ENCODE measurements at places on chromosomes 5 and 9.

DNA sequence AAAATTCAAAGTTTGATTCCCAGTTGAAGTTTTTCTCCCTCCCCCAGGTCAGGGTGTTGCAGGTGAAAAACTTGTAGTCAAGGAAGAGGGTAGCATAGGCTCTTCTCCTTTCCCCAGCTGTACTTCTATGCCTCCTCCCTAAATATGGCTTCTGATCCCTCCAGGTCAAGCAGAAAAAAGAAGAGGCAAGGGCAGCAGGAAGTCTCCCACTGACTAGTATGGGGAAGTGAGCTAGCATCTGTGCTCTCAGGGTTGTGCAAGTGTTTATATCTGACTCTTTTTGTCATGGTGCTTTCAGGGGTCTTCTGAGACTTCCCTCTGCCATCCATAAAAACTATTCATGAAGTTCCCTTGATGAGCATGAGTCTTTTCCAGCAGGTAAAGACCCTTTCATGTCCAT lies 76.0 kb downstream of the ATPSCKMT start:
- no peak for DNase-seq

GRCh38 chr9:125271081-125271480 lies 9.5 kb downstream of the GAPVD1 start:
- DNase-seq: no peak

DNA sequence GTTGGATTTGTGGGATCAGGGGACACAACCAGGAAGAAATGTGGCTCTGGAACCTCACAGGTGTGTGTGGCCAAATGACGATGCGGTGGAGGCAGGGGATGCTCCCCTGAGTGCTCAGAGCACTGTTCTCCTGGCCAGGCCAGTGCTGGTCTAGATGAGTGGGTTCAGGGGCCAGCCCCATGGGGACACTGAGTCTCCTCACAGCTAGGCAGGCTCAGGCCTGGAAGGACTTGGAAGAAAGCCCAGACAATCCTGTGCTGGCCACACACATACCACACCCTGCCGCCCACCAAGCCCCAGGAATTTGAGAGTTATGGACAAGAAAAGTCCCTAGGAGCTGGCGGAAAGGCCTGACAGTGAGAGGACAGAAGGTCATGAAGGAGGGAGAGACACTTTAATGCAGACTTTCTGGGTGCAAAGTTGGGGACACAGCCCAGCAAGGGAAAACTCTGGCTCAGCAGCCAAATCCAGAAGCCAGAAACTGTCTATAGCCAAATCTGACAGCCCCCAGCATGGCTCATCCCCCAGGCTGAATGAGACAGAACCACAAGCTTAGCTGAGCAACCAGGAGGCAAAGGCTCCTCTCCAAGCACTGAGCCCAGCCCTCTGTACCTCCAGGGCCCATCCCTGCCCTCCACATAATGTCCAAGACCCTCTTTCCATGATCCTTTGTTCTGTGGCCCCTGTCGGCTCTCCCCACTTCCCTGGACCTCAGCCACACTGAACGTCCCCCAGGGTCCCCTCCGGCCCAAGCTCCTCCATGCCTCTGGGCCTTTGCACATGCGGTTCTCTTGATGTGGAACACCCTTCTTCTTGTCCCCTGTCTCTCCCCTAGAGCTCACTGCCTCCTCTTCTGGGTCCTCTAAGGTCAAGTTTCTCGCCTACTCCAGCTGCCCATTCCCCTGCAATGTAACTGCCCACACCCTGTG lies 22.4 kb downstream of the LHX6 start:
- no peak for DNase-seq

- DNase-seq: no peak
Observed at GRCh38 chr5:34905564-34905963, 9.7 kb downstream of the RAD1 start.

- no peak for DNase-seq
Observed at GRCh38 chr5:147560718-147561331, 51.0 kb upstream of the DPYSL3 start.

DNA sequence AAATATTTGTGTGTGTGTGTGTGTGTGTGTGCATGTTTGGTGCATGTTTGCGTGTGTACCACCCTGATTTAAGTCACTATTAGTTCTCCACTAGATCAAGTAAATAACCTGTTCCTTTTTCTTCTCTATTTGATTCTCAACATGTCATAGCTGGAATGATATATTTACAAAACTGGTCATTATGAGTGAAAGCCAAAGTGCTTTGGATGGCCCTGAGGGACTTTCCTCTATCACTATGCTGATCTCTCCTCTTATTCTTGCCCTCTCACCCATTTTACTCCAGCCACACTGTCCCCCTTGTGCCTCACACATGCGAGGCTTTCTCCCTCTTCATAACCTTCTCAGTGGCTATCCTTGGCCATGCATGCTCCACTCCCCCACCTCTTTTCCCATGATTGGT lies 144.6 kb upstream of the NMUR2 start:
- DNase-seq: no peak

DNA sequence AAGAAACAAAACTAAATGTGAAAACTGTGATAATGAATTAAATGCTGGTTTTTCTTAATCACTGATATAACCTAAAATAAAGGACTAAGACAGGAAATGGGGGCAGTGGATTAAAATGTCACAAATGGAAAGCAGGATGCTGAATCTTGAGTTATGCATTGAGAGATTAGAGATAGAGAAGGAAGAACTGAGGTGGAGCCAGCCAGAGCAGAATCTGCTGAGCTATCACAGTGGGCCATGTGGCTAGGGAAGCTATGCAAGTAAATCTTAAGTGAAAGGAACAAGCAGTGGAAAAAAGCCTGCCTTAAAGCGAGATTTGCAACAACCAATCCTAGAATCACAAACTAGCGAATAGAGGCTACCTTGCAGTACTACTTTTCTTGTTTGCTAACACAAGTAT lies 188.5 kb upstream of the RASA1 start:
- DNase-seq: no peak

DNA sequence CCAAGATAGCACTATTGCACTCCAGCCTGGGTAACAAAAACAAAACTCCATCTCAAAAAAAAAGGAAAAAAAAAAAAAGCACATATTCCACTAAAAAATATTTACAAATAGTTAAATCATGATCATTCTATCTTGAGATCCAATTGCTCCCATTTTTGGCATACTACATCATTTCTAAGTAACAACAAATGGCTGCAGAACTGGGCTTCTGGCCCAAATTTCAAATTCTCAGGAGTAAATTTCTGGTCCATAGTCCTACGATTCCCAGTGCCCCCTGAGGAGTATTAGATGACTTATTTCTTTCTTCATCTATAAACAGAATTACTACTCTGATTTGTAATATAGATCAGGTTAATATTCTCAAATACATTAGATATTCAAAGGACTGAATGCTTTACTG lies 62.1 kb downstream of the CEMIP2 start:
- DNase-seq: no peak

- DNase-seq: no peak
Observed at GRCh38 chr9:75983319-75984045, 93.0 kb downstream of the PCSK5 start.

- no peak for DNase-seq
Observed at GRCh38 chr5:176673651-176674583, 26.6 kb downstream of the TSPAN17 start.

GRCh38 chr9:126160854-126161329 lies 165.7 kb upstream of the MVB12B start:
- DNase-seq: no peak

DNA sequence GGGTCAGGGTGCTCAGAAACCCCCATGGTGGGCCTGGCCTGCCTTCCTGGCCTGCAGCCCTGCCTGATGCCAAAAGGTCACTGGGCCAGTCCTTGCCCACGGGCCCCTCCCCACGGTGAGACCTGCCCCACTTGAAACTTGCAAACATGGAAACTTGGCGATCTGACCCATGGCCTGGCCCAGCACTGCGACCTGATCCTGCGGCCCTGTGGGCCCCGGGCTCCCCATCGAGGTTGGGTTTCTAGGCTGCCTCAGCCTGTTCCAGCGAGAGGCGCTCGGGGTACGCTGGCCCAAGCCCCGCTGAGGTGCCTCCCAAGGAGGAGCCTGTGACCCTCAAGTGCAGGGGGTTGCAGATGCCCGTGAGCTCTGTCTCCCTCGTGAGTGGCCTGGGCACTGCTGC lies 37.5 kb upstream of the SLC6A19 start:
- no peak for DNase-seq

GRCh38 chr9:12718482-12719026 lies 25.4 kb downstream of the TYRP1 start:
- DNase-seq: no peak

GRCh38 chr5:57435701-57436134 lies 46.9 kb downstream of the ACTBL2 start:
- DNase-seq: no peak

DNA sequence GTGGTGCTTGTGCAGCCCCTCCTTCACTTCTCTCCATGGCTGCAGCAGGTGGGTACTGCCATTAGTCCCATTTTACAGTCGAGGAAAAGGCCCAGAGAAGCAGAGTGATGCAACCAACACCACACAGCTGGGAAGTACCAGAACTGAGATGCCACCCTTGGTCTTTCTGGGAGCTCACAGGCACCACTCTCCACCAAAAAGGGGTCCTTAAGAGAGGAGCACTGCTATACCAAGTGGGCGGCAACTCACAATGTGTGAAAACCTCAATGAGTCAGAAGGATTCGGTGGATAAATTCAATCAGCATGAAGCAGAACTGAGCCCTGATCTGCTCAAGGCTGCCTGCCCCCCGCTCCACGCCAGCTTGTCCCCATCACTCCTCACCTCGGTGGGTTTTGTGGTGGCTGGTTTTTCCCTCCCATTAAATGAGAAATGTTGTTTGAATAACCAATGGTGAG lies 213.7 kb downstream of the FSTL4 start:
- peak; percentile 72 for DNase-seq

DNA sequence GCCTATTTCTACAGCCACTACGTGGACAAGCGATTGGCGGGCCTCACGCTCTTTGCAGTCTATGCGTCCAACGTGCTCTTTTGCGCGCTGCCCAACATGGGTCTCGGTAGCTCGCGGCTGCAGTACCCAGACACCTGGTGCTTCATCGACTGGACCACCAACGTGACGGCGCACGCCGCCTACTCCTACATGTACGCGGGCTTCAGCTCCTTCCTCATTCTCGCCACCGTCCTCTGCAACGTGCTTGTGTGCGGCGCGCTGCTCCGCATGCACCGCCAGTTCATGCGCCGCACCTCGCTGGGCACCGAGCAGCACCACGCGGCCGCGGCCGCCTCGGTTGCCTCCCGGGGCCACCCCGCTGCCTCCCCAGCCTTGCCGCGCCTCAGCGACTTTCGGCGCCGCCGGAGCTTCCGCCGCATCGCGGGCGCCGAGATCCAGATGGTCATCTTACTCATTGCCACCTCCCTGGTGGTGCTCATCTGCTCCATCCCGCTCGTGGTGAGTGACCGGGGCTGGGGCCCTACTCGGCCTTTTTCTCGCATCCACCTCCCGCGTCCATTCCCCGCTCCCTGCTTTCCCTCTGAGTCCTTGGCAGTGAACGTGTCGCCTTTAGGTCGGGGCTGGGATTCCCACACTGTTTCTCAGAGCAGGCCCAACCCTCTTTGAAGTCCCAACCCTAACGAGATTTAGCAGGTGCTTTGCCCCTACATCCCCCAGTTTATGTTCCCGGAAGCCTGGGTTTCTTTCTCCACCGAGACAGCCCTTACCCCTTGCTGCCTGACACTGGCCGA lies 1.8 kb downstream of the PTGER4 start:
- peak; percentile 56 for DNase-seq

GRCh38 chr5:145775893-145776444 lies 59.2 kb downstream of the PRELID2 start:
- peak; percentile 4 for DNase-seq

- DNase-seq: no peak
Observed at GRCh38 chr5:15798006-15798405, 298.0 kb downstream of the FBXL7 start.

- no peak for DNase-seq
Observed at GRCh38 chr5:43631182-43631910, 28.4 kb downstream of the NNT start.

DNA sequence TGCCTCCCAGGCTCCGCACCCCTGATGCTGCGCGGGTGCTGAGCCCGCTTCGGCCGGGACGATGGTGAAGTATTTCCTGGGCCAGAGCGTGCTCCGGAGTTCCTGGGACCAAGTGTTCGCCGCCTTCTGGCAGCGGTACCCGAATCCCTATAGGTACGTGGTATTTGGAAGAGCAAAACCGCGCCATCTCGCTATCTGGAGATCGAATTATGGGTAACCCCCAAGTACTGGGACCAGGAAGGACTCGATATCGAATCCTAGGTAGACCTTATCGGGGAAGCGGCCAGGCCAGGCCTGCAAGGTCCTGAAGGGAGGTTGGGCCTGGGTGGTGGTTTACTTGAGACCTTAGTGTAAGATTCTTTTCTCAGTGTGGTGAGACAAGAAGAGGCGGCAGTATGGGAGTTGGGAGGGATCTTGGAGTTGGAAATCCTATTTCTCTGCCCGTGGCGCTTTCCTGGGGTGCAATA lies 359 bp downstream of the PRELID1 start:
- DNase-seq: no peak

- DNase-seq: no peak
Observed at GRCh38 chr5:89353837-89354551, 471.0 kb upstream of the MEF2C start.

DNA sequence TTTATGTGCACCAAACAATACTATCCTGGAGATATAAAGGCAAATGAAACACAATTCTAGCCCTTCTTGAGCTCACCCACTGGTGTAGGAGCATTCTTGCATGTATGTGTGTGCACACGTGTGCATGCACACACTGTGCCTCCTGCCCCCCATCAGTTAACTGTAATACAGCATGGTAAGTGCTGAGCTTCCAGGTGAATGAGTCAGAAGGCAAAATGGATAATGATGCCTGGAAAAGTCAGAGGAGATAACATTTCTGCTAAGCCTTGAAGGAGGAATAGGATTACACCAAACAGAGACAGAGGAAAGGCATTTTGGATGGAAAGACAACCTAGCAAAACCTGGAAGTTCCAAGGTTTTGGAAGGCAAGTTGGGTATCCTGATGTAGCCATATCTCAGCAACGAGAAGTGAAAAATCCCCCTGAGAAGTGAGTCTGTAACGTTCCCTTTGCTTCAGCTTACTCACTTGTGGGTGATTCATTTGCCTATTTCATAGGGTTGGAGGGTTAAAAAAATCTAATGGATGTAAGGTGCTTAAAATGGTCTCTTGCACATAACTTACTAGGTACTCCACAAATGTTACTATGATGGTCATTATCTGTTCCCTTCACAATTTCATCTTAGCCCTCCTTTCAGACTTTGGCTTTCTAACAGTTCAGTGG lies 101.4 kb upstream of the STC2 start:
- no peak for DNase-seq

- DNase-seq: no peak
Observed at GRCh38 chr9:21969951-21970799, 24.0 kb downstream of the CDKN2A start.

Measured in NK-92 treated with Interleukin-12 subunit alpha and Interleukin-12 subunit beta, amount 100 ng/mL, for 24 hours (cell line).